EH (cell line): ENCODE measurements at places on chromosomes 5 and 9.

GRCh38 chr5:5005353-5005752, 134.8 kb upstream of the ADAMTS16 start:
- no peak for DNase-seq

DNA sequence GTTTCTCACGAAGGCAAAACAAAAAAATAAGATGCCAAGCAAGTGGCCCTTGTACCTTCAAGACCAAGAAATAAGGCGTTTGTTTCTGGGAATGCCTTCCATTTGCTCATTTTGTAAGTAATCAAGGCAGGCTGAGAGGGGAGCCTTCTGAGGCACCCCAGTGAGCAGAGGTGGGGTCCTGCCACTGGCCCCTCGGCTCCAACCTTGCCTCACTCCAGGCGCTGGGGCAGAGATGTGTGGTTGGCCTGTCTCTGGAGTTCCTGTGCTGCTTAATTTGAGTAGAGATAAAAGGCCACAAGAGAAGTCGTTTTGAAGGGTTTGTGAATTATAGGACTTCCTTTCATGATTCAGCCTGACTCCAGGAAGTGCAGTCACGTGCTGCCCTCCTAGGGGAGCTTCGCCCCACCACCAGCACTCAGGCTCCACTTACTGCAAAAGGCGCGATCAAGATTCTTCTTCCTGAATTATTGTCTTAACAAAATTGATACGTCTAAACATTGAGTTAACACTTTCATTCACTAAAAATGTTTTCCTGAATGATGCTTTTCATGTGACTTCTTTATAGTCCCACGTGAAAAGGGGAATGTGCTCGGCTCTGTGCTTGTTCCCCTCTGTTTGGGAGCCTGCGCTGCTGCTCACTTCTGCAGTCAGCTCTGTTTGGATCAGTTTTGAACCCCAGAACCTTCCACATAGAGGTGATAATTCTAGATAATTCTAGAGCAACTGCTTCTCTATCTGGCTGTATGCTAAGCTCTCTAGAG, 13.7 kb downstream of the SYK start:
- no peak for DNase-seq

GRCh38 chr9:70902692-70903131, 218.7 kb downstream of the TRPM3 start:
- DNase-seq = peak; percentile 98

DNA sequence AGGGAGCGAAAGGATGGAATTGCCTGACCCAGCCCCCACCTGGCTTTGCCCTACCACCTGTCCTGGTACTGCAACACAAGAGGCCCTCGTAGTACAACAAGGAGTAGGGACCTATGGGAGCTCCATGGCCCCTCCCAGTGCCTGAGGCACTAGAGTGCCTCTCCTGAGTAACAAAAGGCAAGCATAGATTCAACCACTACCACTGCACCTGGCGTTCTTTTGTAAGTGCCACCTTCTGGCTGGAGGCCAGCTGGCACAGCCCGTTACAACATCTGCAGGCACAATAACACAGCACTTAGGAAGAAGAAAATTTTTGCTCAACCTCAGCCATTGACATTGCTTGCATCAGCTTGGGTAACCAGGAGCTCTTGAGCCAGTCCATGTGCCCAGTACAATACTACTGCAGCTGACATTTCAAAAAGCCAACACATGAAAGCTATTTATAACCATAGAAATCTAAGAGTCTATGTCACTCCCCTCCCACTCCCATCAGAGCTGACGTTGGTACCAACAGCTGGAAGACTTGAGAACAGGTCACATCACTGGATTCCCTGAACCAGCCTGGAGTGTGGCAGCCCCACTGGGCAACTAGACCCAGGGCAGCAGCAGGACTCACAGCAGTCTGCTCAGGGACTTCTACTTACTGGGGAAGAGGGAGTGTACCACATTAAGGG, 17.7 kb upstream of the FAM174A start:
- no peak for DNase-seq

GRCh38 chr5:58116346-58116745, 343.5 kb downstream of the PLK2 start:
- DNase-seq = no peak
